Astrocyte of the spinal cord (primary cell): ENCODE measurements at places on chromosomes 11 and 22.
A peak's percentile ranks its signal among the peaks of the same experiment; 100 is the strongest.

GRCh38 chr11:60261014-60261413 lies 18.1 kb upstream of the MS4A4E start:
- no peak for DNase-seq

DNA sequence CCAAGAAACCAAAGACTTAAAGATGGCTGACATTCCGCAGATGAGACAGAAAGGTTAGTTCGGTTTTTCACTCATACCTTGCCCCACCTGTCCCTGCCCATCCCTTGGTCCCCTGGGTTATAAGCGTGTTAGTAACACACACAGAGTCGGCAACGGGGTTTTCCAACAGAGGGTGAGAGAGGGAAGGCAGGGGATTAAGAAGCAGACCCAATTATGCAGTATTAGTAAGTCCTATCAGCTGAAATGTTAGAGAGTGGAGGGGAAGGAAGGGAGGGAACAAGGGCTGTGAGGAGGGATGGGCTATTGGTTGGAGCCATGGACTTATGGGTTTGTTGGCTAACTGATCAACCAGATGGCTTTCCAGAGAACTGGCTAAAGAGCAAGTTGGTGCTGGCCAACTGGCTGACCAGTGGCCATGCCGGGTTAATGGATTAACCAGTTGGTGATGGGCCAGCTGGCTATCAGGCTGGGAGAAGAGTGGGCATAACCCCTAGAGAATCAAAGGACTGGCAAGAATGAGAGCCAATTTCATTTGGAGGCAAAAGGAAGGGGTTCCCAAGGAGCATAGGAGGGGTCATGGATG lies 45.5 kb downstream of the NRXN2 start:
- no peak for DNase-seq

DNA sequence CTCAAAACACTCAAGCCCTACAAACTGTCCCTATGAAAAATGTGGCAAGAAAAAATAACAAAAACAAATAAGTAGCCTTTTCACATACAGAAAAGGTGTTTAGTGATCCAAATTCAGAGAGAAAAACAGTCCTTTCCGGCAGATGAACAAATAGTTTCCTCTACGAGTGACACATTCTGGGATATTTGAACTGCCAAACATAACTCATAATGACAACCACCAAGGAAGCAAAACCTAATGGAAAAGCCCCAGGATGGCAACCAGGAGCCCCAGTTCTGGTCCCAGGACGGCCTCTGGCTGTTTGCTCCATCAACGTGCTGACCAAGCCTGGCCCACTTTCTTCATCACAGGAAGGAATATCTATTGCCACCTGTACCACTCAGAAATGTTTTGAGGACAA lies 6.0 kb downstream of the PACSIN2 start:
- DNase-seq, result no peak

DNA sequence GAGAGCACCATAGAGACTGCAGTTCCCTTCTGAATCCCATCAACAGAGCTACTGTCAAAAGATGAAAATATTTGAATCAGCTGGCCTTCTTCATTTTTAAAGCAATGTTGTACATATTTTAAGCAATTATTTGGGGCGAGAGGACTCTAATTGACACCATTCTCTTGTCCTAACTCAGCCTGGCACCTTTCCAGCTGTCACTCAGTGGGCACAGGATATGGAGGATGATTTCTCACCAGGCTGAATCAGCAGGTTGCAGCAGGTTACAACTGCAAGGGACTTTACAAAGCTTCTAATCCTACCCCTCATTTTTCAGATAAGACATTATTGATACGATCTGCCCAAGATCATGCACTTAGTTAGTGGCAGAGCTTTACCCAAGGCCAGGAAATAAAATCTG lies 11.9 kb upstream of the WT1 start:
- no peak for DNase-seq

DNA sequence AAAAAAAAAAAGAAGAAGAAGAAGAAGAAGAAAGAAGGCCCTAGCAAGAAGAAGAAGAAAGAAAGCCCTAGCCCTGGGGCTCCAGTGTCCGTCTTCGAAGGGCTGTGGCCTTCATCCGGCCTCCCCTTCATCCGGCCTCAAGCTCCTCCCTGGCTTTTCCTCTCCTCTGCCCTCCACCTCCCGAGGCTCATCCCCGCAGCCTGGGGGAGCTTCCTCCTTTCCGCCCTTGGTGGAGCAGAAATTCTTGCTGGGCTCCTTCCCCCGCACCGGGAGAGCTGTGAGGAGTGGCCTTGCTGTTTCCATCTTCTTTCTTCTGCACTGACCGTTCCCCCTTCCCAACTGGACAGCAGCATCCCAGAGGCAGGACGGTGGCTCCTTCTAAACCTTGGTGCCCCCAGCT lies 9.5 kb upstream of the LTO1 start:
- DNase-seq, result no peak

DNA sequence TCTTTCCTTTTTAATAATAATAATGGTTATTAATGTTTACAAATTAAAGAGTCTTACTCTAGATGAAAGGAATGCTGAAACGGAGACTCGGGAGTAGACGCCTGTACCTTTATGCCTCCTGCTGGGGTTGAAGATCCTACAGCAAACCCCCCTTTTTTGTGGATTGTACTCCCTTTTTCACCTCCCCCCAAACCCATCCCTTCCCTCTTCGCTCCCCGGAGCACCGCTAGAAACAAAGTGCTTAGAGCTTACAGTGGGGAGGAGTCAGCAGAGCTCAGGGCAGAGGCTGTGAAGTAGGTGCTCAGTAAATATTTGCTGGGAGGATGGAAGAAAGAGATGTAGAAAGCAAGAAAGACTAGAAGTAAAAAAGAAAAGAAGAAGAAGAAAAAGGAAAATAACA lies 169.7 kb downstream of the NXPE2 start:
- no peak for DNase-seq

GRCh38 chr11:115631609-115632008 lies 127.4 kb upstream of the CADM1 start:
- no peak for DNase-seq

- DNase-seq, result no peak
These were observed 25.0 kb upstream of the FZD4 start for GRCh38 chr11:86980086-86980796.

DNA sequence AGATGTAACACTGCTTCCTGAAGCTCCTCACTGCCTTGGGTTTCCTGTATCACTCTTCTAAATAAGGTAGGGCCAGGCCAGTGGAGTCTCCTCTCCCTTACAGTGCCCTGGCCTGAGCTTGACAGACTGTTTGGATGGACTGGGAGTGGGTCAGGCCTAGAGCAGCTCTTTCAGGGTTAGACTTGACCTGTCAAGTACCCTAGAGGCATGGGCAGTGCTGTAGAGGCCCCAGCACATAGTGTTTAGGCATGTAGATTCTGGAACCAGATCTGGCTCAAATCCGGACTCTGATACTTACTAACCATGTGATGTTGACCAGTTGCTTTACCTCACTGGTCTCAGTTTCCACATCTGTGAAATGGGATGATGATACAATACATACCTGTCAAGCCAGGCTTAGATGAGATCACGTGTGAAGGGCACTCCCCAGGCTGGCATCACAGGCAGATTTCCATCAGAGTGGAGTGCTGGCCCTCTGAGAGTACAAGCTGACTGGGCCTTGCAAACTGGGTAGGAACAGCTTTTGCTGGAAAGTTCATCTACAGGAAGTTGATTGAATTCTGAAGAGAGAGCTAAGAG lies 1.4 kb upstream of the MICAL2 start:
- no peak for DNase-seq

- peak; percentile 45 for DNase-seq
These were observed 373.5 kb downstream of the GUCY1A2 start for GRCh38 chr11:106644824-106645223.

DNA sequence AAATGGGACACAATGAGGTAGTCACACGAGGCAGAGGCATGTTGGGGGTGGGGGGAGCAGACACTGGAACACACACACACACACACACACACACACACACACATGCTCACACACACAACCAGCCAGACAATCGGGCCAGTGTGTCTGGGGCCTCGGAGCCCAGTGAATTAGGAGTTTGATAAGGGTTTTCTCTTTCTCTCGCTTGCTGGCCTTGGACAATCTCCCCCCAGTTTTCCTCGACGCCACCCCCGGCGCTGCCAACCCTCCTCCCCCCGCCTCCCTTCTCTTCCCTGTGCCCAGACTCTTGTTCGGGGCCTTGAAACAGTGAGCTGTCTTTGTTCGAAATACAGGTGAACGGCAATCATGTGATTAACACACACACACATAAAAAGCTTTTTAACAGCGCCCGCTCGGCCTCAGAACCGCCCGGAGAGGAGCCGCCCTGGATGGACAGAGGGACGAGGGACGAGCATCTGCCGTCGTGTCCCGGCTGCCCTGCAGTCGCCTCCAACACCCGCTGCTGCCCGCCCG lies 1.5 kb upstream of the SOX10 start:
- no peak for DNase-seq

- peak; percentile 43 for DNase-seq
These were observed 53.8 kb downstream of the COPB1 start for GRCh38 chr11:14445542-14446530.

DNA sequence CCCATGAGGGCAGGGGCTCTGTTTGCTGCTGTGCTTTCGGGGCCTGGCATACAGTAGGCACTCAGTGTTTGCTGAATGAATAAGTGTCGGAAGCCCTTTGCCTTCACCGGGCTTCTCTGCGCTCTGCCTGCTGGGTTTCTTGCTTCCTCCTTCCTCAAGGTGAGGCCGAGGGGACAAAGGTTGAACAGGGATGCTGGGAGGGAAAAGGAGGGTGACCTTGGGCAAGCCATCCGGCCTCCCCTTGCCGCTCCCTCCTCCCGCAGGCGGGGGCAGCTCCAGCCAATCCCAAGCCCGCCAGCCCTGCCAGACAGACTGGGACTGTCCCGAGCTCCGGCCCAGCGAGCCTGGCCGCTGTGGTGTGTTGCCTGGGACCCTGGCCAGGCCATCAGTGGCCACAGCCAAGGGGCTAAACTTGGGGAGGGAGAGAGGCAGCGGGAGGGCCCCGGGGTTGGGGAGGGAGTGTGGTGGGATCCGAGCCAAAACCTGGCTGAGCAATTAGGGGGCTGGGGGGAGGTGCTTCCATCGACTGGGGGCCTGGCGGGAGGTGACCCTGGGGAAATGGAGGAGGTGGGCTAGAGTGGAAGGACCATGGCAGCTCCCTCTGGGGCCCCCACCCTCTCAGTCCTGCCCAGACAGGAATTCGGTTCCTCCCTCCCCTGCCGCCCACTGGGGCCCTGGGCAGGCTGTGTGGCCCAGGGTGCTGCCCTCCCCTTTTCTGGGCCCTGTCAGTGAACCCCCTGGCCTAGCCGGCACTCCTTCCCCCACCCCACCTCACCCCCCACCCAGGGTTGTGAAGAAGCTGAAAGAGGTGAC lies 3.4 kb upstream of the RCOR2 start:
- no peak for DNase-seq

DNA sequence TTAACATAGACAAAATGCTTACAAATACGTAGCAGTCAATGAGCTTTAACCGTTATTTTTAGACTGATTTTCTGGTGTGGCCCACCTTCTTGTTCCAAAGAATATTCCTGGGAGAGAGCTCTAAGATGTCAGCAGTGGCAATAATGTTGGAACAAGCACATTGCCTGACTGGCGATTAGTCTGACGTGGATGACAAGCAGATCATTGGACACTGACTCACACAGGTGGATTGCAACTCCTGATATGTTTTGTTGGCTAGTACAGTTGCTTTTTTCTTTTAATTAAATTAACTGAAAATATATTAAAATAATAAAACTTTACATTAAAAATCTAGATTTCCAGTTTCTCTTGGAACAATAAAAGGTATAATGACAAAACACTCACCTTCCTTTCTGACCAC lies 78.0 kb downstream of the TENM4 start:
- DNase-seq, result no peak

DNA sequence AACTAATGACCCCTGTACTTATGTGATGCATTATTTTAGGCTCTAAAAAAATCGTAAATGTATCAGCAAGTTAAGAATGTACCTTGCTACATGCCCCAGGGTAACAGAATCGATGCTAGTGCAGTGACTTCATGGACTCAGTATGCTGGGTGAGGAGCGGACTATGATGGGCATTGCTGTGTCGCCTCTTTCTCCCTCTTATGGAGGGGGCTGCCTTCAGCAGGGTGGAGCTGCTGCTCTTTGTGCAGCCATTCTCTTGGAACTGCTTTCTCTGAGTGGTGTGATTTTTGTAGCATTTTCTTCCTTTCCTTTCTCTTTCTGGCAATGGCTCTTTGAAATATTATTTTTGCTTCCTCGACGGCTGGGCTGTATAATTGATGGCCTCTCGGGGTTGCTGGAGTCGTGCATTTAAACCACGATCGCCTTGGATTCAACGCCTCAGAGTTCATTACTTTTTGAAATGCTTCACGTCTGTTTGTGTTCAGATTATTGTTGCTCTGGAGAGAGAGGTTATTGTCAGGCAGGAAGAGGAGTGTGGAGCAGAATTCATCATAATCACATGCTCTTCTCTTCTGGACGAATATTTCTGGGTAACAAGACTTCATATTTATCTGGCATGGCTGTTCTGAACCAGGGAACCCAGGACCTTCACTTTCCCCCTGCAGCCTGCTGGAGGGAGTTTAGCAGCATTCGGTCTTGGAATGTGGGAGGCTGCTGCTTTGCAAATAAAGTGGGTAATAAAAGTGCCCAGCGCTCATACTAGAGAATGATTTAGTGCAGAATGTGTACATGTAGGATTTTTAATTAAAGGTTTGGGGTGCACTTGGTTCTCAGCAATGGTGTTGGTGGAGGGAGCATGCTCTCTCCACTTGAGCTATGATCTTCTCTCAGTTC lies 804.2 kb downstream of the NTM start:
- DNase-seq, result no peak

GRCh38 chr11:6594142-6594768 lies 9.2 kb downstream of the RRP8 start:
- no peak for DNase-seq

DNA sequence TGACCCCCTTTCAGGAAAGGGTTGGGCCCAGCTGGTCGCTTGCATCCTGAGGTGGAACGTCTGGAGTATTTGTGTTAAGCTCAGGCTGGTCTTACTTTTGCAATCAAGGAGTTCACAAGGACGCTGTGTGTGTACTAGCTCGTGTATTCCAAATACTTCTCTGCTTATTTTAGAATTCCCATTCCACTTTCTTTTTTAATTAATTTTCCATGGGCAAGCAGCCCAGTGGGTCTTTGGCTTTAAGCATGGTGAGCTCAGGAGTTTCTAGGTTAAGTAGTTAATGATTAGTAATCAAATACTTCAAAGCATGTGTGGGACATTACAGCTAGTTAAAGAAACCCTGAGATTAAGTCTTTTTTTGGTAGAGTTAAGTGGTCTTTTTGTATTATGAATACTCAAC lies 68.6 kb downstream of the CSNK2A3 start:
- DNase-seq, result no peak
